ENCODE measurements at places on chromosomes 7 and 10.

GRCh38 chr7:103797647-103798307, 191.7 kb downstream of the RELN start:
- DNase-seq: no peak

GRCh38 chr10:70130878-70131559, 1.6 kb downstream of the AIFM2 start:
- DNase-seq: no peak

DNA sequence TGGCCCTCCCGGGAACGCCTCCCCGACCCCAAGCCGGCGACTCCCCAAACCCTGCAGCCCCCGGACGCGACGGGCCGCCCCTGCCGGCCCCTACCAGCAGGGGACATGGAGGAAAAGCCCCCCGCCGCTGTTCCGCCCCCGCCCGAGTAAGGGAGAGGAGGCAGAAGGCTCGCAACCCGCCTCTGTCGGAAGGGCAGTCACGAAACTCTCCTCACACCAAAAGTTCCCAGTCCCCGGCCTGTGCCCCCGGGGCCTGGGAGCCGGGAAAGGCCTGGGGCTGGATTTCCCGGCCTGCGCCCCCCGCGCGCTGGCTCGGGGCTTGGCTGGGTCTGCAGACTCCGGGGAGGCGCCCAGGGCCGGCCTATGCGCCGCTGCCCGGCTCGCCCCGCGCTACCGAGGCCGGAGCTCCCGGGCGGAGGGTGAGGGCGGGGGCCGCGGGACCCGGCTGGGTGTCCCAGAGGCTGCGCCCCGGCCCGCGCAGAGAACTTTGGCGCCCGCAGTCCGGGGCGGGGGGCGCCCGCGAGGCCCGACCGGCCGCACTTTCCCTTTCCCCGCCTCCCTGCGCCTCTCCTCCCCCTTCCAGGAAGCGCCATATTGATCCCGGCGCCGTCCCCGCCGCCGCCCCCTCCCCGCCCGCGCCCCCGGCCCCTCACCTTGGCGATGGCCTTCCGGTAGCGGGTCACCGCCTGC, 728 bp downstream of the PARD3 start:
- peak; percentile 76 for DNase-seq

- no peak for DNase-seq
Measured at GRCh38 chr10:35268791-35269257, 67.5 kb upstream of the CCNY start.

DNA sequence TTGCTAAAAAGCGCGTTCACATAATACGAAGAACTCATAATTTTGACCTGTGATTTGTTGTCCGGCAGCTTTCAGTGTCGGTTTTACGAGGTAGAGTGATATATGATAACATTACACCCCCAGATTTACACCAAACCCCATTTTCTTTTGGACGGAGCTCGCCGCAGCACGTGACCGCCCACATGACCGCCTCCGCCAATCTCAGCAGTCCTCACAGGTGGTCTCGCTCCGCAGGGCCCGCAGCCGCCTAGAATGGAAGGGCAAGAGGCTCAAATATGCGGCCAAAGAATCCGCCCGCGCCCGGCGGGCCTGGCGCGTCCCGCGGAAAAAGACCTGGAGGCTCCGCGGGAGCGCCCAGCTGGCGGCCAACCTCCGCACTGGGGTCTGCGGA, at the start of gene HOXA7:
Gene HOXA7, minus strand, starts transcription at position 168 of the 391 bp plus-strand sequence. Its CDS starts 130 bp downstream, at position 38.
- DNase-seq: peak; percentile 86

DNA sequence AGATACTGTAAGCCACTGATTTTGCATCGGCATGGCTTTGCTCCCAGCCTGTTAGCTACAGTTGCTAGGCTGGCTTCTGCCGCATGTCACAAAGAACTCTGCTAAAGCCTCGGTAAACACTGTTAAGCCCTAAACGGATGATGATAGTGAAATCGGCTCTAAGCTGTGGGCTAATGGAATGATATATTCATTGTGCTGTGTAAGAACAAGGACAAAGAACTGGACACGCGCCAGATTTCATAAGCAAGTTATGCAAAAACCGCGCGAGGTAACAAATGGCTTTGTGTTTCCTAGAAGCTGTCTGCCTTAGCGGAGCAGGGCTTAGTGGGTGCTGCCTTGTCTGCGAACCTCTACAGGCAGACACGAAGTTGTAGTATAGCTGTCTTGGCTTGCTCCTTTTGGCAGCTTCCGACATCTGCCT, 331.3 kb upstream of the COBL start:
- no peak for DNase-seq

GRCh38 chr10:9510626-9511025, 1456.1 kb downstream of the GATA3 start:
- DNase-seq: no peak

DNA sequence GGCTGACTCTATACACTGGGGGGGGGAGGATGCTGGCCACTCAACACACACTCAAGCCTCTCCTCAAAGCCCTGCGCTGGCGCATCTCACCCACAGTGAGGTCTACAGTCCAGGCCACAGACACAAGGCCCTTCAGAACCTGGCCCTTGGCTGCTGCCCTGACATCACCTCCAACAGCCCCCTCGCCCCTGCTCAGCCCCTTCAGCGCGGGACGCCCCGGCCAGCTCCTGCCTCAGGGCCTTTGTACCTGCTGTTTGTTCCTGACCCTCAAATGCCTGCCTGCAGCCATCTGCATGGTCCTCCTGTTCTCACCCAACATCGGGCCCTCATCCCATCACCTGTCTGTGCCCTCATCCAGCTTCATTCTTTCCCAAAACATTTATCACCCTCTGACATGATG, 572.6 kb downstream of the DNAJB6 start:
- no peak for DNase-seq

DNA sequence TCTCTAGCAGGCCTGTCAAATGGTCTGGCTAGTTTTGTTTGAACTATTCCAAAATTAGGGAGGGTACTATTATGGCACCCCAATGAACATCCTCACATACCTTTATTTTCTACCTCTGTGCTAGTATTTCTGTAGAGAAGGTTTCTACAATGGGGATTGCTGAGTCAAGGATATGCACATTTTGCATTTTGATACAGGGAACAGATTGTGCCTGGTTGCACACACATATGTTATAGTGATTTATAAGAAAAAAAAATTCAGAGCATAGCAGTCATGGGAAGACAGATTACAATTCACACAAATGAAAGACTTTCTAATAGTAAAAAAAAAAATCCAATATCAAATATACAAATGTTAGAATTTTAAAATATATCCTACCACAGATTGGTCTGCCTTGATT, 14.1 kb upstream of the NRBF2 start:
- no peak for DNase-seq

DNA sequence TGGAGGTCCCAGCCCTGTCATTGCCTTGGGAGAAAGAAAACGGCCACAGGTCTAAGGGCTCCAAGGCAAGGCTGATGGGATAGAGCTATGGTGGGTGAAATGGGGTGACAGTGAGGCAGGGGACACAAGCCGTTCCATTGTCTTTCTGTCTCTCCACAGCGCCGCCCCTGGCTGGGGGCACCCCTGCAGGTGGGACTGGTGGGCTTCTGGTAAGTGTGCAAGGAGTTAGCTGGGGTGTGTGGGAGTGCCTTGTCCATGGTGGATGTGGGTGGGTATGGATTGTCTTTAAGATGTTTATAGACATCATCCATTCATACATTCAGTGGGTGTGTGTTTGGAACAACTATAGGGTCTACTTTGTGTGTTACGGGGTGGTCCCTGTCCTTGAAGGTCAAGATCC, 7.5 kb downstream of the SFXN3 start:
- DNase-seq: no peak

- DNase-seq: no peak
Measured at GRCh38 chr10:77332256-77332655, 305.4 kb downstream of the KCNMA1 start.

DNA sequence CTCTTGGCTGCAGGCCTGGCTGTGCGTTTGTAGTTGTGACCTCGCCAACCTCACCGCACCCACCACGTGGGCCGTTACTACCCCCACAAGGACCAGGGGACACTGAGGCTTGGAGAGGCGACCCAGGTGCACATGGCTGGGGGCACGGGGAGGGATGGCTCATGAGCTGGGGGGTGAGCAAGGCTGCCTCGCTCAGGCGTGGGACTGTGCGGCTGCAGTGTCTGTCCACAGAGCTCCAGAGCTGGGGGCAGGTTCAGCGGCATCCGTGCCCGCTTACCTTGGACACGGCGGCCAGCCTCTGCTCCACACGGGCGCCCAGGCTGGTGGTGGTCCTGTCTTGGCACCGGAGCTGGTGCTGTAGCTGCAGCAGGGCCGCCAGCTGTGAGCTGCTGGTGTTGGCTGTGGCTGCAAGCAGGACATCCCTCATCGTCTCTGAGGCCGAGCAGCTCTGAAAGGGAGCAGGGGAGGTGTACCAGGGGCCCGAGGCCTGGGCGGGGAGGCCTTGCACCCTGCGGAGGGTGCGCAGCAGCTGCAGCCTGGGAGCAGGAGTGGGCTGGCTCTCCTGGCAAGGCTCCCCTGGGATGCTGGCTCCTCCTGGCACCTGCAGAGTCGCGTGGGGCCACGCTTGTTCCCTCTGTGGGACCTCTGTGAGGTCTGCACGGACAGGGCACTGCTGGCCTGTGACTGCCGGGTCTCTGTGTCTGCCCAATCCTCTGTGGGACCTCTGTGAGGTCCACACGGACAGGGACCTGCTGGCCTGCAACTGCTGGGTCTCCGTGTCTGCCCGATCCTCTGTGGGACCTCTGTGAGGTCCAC, 60.0 kb upstream of the NKX6-2 start:
- DNase-seq: peak; percentile 66

DNA sequence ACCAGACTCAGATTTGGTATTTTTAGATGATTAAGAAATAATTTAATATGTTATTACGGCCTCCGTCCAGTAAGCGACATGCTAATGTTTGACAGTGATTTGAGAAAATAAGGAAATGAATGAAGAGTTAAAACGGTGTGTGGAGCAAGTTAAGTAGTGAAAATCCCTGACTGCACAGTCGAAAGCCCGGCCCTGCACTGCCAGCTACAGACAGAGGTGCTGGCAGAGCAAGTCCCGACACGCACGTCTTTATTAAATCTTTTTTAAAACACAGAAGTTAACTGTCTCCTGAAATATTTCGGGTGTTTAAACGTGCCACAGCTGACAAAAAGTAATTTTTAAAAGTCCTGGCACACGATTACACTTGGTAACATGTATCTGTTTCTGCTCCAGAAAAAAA, 293.4 kb upstream of the RNF32 start:
- DNase-seq: no peak

GRCh38 chr7:134695321-134695860, 48.7 kb downstream of the BPGM start:
- DNase-seq: no peak

GRCh38 chr7:127897704-127898454, 133.4 kb downstream of the LRRC4 start:
- no peak for DNase-seq

- no peak for DNase-seq
Measured at GRCh38 chr10:120396228-120396627, 60.8 kb upstream of the PLPP4 start.
